ENCODE measurements at places on chromosomes 5 and 9.

DNA sequence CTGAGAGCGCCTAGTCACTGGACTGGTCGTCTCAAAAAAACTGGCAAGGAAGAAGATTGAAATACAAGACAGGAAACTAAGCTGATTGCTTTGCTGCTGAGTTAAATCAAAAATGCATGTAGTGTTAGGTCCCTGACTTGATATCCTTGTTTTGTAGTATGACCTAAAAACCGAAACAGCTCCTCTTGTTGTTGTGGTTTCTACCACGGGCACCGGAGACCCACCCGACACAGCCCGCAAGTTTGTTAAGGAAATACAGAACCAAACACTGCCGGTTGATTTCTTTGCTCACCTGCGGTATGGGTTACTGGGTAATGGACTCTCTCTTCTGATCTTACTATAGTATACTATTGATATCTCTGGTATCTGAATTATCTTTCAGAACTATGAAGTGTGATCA, 4.3 kb downstream of the MTRR start:
- no peak for DNase-seq

GRCh38 chr5:156427315-156427714, 100.4 kb downstream of the SGCD start:
- no peak for DNase-seq

DNA sequence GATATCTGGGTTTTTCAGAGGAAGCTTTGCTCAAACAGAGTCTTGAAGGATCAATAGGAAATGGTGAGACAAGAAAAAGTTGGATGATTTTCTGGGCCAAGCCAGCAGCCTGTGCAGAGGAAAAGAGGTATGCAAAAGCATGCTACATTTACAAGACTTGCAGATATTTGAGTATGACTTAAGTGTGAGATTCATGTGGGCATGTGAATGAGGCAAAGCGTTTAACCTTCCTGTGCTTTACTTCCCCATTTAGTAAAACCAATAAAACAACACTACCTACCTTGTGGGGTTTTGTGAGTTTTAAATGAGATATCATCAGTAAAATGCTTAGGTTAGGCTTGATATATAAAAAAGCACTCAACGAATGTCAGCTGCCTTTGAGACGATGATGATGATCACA, 58.1 kb downstream of the PIP5K1B start:
- no peak for DNase-seq

DNA sequence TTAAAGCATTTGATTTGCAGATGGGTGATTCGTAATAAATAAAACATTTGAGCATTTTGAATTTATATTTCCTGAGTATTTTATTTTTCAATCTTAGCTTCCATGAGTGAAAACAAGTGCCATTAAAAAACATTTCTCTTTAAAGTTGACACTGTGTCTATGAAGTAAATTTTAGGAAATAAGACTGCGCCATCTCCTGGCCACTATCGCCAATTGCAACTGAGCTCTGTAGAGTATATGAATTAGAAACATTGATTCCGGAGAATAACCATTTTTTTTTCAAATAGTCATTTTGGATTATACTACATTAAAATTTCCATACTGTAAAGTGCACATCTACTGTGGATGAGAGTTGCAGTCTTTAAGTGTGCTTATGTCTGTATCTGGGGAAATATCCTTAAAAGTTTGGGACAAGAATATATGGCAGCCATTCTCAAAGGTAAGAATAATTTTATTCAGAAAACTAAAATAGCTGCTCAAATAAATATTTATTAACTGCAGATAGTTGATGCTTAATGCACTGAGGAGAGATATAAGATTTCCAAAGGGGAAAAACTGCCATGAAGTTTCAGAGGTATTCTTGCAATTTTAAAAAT, 5.9 kb downstream of the DMRTA1 start:
- DNase-seq, result peak; percentile 39

- peak; percentile 51 for DNase-seq
Observed at GRCh38 chr9:130681769-130682420, 11.7 kb upstream of the EXOSC2 start.

GRCh38 chr5:177327539-177328522, 16.1 kb upstream of the MXD3 start:
- no peak for DNase-seq

Measured in activated CD4-positive, CD25-positive, alpha-beta regulatory T cell treated with anti-CD3 and anti-CD28 coated beads, Interleukin-2, amount 50 U/mL, for 72 hours (primary cell).